ENCODE measurements at places on chromosomes 5 and 9. TPM values are rescaled to one million over a fixed set of nuclear protein-coding genes. Genes with fewer than 3 reads are reported as not detected.

The ADAMTS12 gene
- polyA plus RNA-seq = not detected

- no peaks in the 10 kb centered on the region for H3K4me1 ChIP-seq
- DNase-seq = no peak
- H3K36me3 ChIP-seq = no peaks in the 10 kb centered on the region
- H3K4me3 ChIP-seq = no peak overlapping the region
- H3K27me3 ChIP-seq = no peaks in the 10 kb centered on the region
These were observed 44.9 kb upstream of the MTMR12 start for GRCh38 chr5:32357658-32358057.

GRCh38 chr9:27247756-27248155, 49.2 kb downstream of the EQTN start:
- H3K36me3 ChIP-seq = no peaks in the 10 kb centered on the region
- DNase-seq = no peak
- no peak overlapping the region for H3K27ac ChIP-seq
- no peaks in the 10 kb centered on the region for H3K27me3 ChIP-seq

DNA sequence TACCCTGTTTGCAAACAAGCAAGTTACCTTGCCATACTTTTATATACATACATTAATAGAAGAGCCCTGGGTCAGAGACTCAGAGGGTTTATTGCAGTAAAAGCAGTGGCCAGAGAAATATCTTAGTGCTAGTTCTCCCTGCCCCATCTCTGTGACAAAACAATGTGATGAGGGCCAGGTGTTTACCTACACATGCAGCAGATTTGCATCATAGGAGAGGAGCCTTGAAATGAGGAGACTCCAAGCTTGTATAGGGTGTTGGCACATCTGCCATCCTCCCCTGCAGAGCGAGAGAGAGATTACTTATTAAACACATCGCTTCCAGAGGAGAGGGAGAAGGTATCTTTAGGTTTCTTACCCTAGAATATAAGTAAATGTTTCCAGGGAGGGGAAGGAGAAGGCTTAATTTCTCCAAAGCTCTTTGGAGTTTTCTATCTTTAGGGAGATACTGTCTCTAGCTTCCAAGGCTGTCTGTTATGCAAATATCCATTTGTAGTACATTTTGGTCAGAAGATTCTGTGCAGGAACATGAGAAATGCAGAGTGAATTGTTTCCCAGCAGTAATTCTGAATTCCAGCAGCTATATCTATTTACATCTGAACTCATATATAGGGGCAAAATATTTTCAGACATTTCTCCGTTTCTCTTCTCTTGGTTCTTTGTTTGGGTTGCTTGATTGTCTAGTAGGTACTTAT, 15.7 kb downstream of the FER start:
- H3K36me3 ChIP-seq = no peaks in the 10 kb centered on the region
- H3K4me1 ChIP-seq = peaks cover 12% of the 10 kb centered on the region
- DNase-seq = no peak
- no peak overlapping the region for H3K4me3 ChIP-seq
- H3K27me3 ChIP-seq = no peaks in the 10 kb centered on the region
- H3K27ac ChIP-seq = no peak overlapping the region

GRCh38 chr5:59173578-59173977, 590.7 kb downstream of the RAB3C start:
- H3K4me1 ChIP-seq = no peaks in the 10 kb centered on the region
- no peak overlapping the region for H3K4me3 ChIP-seq
- DNase-seq = no peak
- no peak overlapping the region for H3K27ac ChIP-seq
- no peaks in the 10 kb centered on the region for H3K27me3 ChIP-seq
- no peaks in the 10 kb centered on the region for H3K36me3 ChIP-seq

The FGD3 gene
- polyA plus RNA-seq = 114 TPM

GRCh38 chr5:160367261-160367660, 3.2 kb downstream of the C1QTNF2 start:
- no peak overlapping the region for H3K27ac ChIP-seq
- no peaks in the 10 kb centered on the region for H3K4me1 ChIP-seq
- DNase-seq = no peak
- no peaks in the 10 kb centered on the region for H3K36me3 ChIP-seq
- H3K27me3 ChIP-seq = no peaks in the 10 kb centered on the region

The MORN5 gene
- not detected for polyA plus RNA-seq

The ADAMTS2 gene
- polyA plus RNA-seq = not detected

The CA9 gene
- not detected for polyA plus RNA-seq

- no peaks in the 10 kb centered on the region for H3K36me3 ChIP-seq
- no peak for DNase-seq
- no peaks in the 10 kb centered on the region for H3K27me3 ChIP-seq
- H3K27ac ChIP-seq = peak overlapping the region; percentile 6
These were observed 44.3 kb downstream of the SLC28A3 start for GRCh38 chr9:84296146-84296843.

DNA sequence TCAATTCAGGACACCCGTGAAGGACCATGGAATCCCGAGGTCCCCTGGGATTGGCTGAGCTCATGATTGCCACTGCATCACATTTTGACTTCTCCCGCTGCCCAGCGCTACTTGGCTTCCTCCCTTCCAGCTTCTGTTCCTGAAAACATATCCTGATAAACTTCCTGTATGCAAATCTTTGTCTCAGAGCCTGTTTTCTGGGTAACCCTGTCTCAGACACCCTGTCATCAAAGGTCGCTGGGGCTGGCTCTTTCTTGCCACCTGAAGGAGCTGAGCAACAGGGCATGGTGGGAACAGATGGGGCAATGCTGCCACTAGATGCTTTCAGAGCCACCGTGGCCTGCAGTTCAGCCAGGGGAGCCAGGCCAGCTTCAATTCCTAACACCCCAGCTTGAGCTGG, 154.3 kb upstream of the TBC1D2 start:
- H3K4me1 ChIP-seq = no peaks in the 10 kb centered on the region
- DNase-seq = no peak
- no peaks in the 10 kb centered on the region for H3K36me3 ChIP-seq
- H3K27me3 ChIP-seq = no peaks in the 10 kb centered on the region

The EIF4EBP3 gene
- 80.8 TPM for polyA plus RNA-seq

DNA sequence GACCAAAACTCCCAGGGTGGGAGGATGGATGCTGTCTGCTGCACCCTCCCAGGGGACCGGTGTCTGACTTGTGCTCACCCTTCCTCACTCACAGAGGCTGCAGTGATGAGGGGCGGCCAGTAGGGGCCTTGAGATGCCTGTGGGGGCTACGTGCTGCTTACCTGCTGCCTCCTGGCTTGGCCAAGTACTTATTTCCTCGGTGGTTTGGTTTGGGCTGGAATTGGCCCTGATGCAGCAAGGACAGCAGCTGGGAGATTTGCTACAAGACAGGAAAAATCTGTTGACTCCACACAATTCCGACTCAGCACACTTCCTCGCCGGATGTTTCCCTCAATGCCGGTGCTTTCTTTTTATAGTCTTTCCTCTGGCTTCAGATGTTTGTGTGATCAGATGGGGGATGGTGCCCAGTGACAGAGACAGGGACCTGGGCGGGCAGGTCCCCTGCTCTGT, 6.6 kb downstream of the PCDH12 start:
- H3K4me1 ChIP-seq = peaks cover 10% of the 10 kb centered on the region
- H3K27ac ChIP-seq = no peak overlapping the region
- H3K4me3 ChIP-seq = no peak overlapping the region
- H3K27me3 ChIP-seq = no peaks in the 10 kb centered on the region

The ORM2 gene
- polyA plus RNA-seq = not detected

GRCh38 chr9:91220021-91220420, 141.7 kb downstream of the AUH start:
- H3K4me1 ChIP-seq = no peaks in the 10 kb centered on the region
- no peak overlapping the region for H3K4me3 ChIP-seq
- DNase-seq = no peak
- no peaks in the 10 kb centered on the region for H3K27me3 ChIP-seq

- no peaks in the 10 kb centered on the region for H3K27me3 ChIP-seq
- H3K36me3 ChIP-seq = no peaks in the 10 kb centered on the region
- H3K27ac ChIP-seq = peak overlapping the region; percentile 33
- H3K4me3 ChIP-seq = no peak overlapping the region
- peaks cover 59% of the 10 kb centered on the region for H3K4me1 ChIP-seq
- peak; percentile 38 for DNase-seq
These were observed 5.5 kb upstream of the DNAJB5 start for GRCh38 chr9:34984049-34984448.

DNA sequence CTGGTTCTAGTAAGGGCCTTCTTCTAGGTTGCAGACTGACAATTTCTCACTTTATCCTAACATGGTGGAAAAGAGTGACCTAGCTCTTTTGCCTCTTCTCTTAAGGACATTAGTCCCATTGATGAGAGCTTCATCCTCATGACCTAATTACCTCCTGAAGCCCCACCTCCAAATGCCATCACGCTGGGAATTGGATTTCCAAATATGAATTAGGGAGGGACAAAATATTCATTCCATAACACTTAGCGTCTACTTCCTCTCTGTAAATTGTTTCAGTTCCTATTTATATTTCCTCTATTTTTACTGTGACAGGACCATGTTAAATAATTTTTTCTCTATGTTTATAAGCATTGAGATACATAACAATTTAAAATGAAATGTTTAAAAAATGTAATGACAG, 408.8 kb downstream of the CDH10 start:
- DNase-seq = no peak
- H3K4me3 ChIP-seq = no peak overlapping the region
- H3K27ac ChIP-seq = no peak overlapping the region
- H3K4me1 ChIP-seq = no peaks in the 10 kb centered on the region
- no peaks in the 10 kb centered on the region for H3K27me3 ChIP-seq
- no peaks in the 10 kb centered on the region for H3K36me3 ChIP-seq

The ST8SIA4 gene
- polyA plus RNA-seq = 6.7 TPM

DNA sequence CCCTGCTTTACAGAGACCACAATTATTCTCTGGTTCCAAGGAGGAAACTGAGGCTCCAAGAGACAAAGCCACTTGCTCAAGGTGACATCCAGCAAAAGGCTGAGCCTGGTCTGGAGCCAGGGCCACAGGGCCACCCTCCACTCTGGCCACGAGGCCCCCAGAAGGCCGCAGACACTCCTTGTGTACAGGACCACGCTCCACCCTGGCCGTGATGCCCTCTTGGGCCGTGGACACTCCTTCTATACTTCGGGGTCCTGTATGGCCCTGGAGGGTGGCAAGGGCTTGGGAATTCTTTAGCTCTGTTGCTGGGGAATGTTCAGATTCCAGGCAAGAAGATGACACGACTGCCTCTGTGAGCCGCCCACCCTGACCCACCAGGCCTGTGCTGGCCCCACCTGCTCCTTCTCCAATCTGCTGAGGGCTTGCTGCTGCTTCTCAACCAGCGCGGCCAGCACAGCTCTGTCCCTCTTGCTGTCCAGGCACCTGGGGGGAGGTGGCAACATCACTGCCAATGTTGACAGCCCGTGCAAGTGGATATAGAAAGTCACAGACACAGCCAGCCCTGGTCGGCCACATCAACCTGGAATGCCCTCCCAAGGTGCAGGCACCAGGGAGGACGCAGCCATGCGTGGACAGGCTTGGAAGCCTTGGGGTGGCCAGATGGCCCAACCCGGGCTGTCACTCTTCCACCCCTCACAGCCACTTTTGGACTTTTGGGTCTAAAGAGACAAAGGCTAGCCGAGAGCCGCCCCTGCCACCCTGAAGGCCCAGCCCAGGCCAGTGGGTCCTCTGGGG, 20.1 kb upstream of the QSOX2 start:
- H3K4me1 ChIP-seq = peaks cover 7% of the 10 kb centered on the region
- no peak overlapping the region for H3K27ac ChIP-seq
- H3K27me3 ChIP-seq = no peaks in the 10 kb centered on the region
- no peaks in the 10 kb centered on the region for H3K36me3 ChIP-seq
- no peak for DNase-seq

- no peaks in the 10 kb centered on the region for H3K4me1 ChIP-seq
- H3K27ac ChIP-seq = no peak overlapping the region
- no peaks in the 10 kb centered on the region for H3K27me3 ChIP-seq
- no peaks in the 10 kb centered on the region for H3K36me3 ChIP-seq
These were observed 9.3 kb upstream of the PFDN1 start for GRCh38 chr5:140312067-140312790.

The F12 gene
- polyA plus RNA-seq = 0.64 TPM

- H3K27me3 ChIP-seq = no peaks in the 10 kb centered on the region
- H3K36me3 ChIP-seq = no peaks in the 10 kb centered on the region
- no peak overlapping the region for H3K27ac ChIP-seq
These were observed 188.7 kb downstream of the LURAP1L start for GRCh38 chr9:12963537-12963936.

All from naive thymus-derived CD4-positive, alpha-beta T cell (primary cell).